Central memory CD4-positive, alpha-beta T cell (primary cell): ENCODE measurements at places on chromosomes 11 and 22.

DNA sequence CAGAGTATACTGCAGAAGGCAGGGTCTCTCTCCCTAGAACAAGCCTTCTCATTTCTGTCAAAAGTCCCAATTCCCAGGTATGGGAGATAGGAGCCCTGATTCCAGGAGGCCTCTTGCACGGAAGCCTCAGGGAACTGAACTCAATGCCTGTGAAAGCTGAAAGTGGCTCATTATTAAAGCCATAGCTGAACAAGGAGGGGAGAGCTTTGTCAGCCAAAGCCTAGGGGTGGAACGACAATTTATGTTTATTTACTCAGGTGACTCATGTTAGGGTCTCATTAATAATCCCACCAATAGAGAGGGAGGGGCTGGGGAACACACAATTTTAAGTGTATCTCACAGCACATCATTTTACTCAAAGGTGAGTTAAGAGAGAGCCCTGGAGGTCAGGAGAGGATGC is 44.9 kb downstream of the DSCAML1 start:
- no peak for DNase-seq

- DNase-seq = no peak
These were observed 236.5 kb downstream of the DDX10 start for GRCh38 chr11:108901359-108901758.

DNA sequence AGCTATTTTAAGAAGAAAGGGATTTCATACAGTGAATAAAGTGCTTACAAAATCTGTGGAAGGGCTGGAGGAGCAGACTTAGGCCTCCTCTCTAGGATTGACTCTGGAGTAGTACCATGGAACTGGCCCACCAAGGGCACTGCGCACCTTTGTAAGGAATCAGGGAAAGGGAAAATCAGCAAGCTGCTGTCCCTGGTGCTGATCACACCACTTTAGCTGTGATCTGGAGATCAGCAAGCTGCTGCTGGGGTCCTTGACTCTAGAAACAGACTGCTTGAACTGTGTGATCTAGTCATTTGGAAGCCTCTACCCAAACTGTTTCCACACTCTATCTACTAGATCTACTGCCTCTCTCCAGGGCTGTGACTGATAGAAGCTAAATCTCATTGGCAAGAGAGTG is 18.4 kb upstream of the TECTA start:
- no peak for DNase-seq

GRCh38 chr22:46292732-46293131 is 3.9 kb upstream of the GTSE1 start:
- DNase-seq = no peak

DNA sequence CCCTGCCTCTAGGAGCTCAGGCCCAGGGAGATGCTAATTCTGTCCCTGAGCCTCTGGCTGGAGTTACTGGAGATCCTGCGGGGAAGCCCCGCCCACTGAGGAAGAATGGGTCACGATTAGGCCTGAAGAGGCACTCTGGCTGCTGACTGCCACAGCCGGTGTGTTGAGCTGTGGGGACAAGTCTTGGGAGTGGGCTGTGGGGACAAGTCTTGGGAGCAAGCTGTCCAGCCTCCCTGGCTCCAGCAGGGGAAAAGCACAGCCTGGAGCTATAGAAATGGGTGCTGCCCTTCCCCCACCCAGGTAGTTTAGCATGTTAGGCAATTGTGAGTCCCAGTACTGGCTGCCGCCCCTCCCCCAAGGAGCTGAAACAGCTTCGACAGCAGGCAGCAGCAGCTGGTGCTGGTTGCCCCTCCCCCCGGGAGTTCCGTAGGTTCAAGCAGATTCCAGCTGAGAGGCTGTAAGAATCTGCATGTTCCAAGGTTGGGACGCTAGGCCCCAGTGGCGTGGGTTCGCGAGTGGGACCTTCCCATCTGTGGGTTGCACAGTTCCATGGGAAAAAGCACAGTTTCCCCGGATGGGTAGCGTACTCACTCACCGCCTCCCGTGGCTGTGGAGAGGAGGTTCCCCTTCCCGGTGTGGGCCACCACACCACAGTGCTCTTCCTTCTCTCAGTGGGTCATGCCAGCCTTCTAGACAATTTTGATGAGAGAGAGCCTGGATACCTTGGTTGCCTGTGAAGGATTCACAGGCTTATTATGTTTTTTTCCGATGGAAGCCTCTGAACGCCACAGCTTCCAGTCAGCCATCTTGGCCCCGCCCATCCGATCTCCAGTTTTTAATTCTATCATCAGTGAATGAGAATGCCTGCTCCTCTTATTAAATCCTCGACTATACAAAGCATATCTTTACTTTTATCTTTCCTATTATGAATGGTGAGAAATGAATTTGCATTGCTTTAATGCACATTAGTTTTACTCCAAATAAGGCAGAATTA is 61.5 kb downstream of the MSANTD4 start:
- no peak for DNase-seq

GRCh38 chr22:25076336-25076735 is 123.3 kb upstream of the CRYBB3 start:
- no peak for DNase-seq

- no peak for DNase-seq
These were observed 71.5 kb downstream of the FCHSD2 start for GRCh38 chr11:73070653-73071052.

GRCh38 chr11:61962213-61963015 is 5.0 kb downstream of the FTH1 start:
- DNase-seq = peak; percentile 25

- no peak for DNase-seq
These were observed 74.9 kb upstream of the ADSL start for GRCh38 chr22:40271440-40271839.

DNA sequence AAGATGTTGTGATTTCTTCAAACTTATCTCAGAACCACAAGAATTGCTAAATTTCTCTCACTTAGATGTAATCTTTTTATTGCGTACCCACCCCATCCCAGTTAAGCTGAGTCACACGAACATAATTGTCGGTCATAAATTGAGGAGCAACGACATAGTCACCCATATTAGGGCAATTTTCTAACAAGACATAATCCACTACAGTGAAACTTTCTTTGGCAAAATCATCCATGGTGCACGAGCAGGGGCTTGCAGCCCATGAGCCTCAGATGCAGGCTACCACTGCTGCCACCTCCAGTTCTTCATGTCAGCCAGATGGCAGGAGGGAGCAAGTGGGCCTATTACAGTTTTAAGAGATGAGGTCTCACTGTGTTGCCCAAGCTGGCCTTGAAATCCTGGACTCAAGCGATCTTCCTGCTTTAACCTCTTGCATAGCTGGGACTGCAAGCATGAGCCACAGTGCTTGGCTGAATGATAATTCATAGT is 70.3 kb upstream of the GRK2 start:
- DNase-seq = no peak

DNA sequence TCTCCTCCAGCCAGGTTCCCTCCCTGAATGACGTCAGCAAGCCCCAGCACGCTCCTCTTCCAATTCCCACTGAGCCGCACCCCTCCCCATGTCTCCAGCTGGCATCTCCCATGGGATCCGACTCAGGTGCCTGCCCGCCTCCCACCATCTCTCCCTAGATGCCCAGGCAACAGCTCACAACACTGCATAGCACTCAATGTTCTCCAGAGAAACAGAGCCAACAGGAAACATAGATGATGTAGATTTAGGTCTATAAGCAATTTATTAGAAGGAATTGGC is 532.3 kb downstream of the BRD1 start:
- DNase-seq = no peak

DNA sequence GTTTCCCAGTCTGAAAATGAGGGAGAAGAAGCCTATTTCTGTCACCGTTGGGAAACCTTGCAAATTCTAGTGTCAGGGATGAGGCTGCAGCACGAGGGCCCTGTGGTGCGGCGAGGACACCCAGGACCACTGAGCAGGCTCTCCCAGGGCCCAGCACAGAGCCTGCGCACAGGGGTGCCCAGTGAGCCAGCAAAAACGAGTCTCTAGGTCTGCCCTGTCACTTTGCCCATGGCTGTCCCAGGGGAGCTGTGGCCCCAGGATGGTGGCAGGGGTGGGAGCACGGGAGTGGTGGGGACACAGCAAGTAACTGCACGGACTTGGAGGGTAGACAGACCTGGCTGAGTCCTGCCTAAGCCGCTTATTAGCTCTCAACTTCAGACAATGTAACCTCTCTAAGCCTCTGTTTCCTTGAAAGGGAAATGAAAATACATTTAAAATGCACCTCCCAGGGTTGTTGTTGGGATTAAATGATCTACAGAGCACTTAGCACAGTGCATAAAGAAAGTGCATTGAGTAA is 44.2 kb downstream of the DSCAML1 start:
- no peak for DNase-seq

GRCh38 chr11:107598225-107599139 is 7.5 kb downstream of the ELMOD1 start:
- no peak for DNase-seq

DNA sequence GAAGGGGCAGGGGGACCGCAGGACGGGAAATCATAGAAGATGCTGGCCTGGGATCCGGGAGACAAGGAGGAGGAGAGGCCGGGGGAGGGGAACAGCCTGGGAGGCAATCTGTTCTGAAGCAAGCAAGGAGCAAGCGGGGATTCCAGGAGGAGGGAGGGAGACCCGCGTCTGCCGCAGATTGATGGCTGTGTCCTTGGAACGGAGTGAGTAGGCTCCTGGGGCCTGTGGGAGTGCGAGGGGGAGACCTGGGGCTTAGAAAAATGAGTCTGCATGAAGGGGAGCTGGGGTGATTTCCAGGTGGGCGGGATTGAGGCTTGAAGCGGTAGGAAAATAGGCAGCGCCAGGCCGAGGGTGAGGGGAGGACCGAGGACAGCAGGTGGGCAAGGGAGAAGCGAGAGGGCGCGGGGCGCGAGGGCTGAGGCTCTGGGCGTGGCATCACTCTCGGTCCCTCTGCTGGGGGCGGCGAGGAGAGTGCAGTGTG is 1.6 kb upstream of the LRRC55 start:
- DNase-seq = no peak

GRCh38 chr11:35267504-35267903 is 128.5 kb downstream of the CD44 start:
- no peak for DNase-seq

GRCh38 chr11:22798901-22799300 is 30.7 kb downstream of the SVIP start:
- no peak for DNase-seq

GRCh38 chr11:119377112-119377901 is 4.2 kb downstream of the USP2 start:
- DNase-seq = no peak

- no peak for DNase-seq
These were observed 46.4 kb upstream of the OR5D13 start for GRCh38 chr11:55726715-55727324.

- DNase-seq = no peak
These were observed 7.4 kb downstream of the SCARF2 start for GRCh38 chr22:20430101-20430719.

- no peak for DNase-seq
These were observed 49.5 kb downstream of the LMO2 start for GRCh38 chr11:33842236-33842915.

GRCh38 chr11:6968816-6969215 is 42.6 kb downstream of the ZNF215 start:
- DNase-seq = no peak

- DNase-seq = no peak
These were observed 2.5 kb upstream of the ADM start for GRCh38 chr11:10302359-10302743.

DNA sequence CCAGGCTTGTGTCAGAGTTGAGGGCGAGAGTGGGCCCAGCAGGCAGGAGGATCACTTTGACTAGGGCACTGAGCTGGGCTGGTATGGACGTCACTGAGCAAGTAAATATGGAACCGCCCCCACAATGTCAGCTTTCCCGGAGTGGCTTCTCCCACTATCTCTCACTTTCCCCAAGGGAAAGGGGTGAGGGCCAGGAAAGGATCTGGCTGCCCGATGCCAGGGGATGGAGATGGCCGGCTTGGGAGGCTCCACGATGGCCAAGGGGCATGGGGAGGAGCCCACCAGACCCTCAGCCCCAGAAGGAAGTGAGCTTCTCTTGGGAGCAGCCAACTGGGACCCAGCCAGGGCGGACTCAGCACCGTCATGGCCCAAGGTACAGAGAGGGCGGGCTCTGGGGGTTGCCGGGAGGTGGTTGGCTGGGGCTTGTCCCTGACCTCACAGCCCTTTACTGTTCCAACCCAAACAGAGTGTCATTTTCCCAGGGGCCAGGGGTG is 8.7 kb downstream of the PRDM11 start:
- DNase-seq = no peak
